Lower lobe of right lung (tissue), 2 donors: ENCODE measurements at places on chromosomes 2 and 18.

DNA sequence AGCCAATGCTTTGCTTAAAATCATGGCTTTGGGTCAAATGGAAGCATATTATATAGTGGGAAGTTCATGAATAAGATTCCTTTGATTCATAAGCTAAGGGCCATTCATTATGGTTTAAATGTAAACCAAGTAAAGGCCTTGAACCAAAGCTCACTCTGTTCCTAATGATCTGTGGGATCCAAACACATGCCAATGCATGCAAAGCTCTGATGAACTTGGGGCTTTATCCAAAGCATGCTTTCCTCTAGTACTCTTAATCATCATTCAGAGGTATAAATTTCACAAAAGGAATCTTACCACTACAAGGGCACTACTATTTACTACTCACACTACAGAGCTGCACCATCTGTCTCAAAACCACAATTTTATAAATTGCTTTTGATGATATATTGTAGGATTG, 102.8 kb upstream of the RBMS1 start:
- DNase-seq, result no peak

DNA sequence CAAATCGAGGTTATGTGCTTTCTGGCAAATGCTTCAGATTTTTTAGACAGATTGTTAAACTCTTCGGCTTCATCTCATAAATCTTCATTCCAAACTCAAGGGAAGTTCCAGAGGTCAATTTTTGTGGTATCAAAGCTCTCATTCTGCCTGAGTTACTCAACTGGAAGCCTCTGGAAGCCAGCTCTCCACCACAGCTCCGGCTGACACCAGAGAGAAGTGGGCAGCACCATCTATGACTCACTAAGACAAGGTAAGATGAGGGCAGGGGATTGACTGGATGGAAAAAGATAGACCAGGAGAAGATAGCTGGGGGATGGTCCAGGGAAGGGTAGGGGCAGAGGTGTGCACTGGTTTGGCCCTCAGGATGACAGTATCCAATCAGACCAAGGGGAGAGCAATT, 137.3 kb upstream of the HNRNPA3 start:
- DNase-seq, result no peak

GRCh38 chr2:173157676-173158293, 82.1 kb downstream of the MAP3K20 start:
- no peak for DNase-seq

DNA sequence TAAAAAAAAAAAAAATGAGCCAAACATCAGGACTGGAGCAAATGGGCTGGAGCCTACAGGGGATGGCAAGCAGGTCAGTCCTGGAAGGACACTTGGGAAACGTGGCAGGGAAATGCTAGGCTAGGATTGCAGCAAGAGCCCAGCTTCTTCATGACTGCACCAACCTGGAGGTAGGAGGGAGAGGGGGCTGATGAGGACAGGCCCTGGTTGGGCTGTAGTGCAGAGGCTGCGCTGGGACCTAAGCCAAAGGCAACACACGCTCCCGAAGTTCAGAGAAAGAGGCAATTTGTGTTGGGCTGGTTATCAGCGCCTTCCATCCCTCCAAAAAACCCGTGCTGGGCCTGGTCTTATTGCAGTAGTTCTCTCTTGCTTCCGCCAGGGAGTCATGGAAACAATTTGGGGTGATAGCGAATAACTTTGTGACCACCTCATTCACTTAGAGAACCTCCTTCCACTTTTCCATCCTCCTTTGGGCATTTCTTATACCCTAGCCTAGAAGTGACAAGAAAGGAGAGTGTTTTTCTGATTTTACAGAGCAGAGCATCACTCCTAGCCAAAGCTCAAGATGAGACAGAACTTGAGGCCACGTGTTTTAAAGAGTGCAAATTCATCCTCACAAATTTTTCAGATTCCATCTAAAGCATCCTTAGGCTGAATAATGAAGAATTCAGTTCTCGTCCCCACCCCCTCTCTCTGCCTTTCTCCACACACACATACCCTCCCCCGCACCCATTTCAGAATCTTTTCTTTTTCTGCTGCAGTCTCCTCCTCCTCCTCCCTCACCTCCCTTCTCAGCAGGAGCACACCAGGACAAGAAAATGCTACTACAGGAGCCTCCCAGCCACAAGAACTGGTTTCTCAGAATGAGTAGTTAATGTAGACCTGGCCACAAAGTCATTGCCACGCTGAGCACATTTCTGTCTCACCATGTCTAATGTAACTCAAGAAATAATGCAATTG, 82.5 kb upstream of the STPG4 start:
- DNase-seq, result no peak

GRCh38 chr2:152440049-152440448, 105.1 kb downstream of the FMNL2 start:
- no peak for DNase-seq

DNA sequence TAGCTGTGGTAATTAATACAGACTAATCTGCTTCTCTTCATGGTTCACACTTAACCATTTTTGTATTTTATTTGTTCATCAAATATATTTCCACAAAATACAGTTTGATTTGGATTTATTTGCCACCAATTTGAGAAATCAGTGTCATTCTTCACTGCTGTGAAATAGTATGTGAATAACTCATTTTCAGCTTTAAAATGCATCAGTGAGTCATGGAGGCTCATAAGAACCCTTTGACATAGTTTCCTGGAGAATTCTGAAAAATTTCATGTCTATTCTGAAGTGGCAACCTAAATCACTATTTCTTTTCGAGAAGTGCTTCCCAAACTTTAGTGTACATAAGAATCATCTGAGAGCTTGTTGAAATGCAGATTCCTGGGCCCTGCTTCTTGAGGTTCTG, 1026.7 kb upstream of the ACVR2A start:
- DNase-seq, result no peak

DNA sequence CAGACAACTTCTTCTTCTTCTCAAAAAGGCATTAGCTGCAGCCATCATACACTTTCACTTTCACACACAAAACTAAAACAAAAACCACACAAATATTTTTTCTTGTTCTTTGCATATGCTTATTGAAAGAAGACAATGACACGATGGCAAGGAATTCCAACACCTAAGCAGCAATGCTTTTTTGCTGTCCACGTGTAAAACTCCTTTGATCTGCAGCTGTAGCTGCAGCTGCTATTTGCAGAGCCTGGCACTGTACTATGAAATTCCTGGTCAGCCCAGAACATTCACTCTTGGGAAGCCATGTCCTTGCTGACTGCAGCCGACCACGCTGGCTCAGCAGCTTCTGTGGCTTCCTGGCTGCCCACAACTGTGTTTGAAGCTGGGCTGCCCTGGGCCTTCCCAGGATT, 316.2 kb downstream of the CDH2 start:
- no peak for DNase-seq

GRCh38 chr2:27202854-27203253, 9.0 kb upstream of the ATRAID start:
- DNase-seq, result no peak

DNA sequence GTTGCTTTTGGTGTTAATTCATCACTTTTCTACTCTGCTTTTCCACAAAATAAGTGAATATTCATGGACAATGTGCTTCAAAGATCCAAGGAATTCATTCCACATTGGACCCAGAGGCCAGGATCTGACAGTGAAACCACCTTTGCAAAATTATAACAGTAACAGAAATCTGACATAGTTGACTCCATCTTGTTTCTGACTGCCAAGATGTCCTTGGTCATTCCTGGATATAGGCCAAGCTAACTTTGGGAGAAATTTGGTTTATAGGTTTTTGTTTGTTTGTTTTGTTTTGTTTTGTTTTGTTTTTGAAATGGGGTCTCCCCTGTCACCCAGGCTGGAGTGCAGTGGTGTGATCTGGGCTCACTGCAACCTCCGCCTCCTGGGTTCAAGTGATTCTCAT, 10.3 kb downstream of the MPPE1 start:
- no peak for DNase-seq

DNA sequence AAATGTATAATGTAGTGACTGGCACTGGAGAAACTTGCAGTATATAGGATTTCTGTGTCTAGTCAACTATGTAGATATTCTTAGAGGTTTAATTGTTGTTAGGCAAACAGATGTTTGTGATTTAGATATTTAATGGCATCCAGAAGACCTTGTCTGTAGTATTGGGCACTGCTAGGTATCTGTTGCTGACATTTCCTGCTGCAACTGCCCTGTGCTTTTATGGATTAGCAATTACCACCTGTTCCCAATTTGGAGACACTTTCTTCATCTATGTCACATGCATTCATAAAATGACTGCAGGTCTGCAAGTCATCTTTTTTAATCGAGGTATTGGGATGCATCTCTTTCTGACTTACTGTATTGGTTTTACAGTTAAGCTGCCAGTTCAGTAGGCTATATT, 71.3 kb downstream of the ITGA4 start:
- no peak for DNase-seq

- DNase-seq, result no peak
Measured at GRCh38 chr18:43870626-43871025, 593.3 kb upstream of the SYT4 start.

- no peak for DNase-seq
Measured at GRCh38 chr2:167944825-167945659, 302.4 kb downstream of the STK39 start.

GRCh38 chr2:39805936-39806608, 27.0 kb upstream of the THUMPD2 start:
- DNase-seq, result no peak

DNA sequence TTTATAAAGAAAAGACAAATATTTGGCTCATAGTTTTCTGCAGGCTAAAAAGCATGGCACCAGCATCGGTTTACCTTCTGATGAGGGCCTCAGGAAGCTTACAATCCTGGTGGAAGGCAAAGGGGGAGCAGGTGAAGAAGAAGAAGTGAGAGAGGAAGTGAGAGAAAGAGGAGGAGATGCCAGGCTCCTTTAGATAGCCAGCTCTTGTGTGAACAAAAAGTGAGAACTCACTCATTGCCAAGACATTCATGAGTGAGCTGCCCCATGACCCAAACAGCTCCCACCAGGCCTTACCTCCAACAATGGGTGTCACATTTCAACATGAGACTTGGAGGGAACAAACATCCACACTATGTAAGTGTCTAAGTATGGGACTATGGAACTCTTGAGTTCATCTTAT, 14.3 kb downstream of the CCDC150 start:
- no peak for DNase-seq

GRCh38 chr18:6355789-6356589, 58.7 kb downstream of the L3MBTL4 start:
- DNase-seq, result no peak

DNA sequence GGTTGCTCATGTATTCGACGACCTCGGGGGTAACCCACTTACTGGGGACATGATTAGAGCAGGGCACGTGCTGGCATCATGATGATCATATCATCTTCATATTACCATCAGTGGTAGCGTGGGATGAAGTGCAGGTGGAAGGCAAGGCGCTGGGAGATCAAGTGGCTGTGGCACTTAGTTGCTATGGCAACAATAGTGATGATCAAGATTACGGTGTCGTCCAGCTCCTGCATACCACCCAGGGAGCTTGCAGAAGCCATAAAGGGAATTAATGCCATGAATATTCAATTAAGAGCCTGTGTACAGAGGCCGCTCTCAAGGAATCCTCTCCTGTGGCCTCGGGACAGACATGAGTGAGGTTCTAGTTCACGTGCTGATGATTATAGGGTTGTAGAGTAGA, 237.2 kb upstream of the COPS8 start:
- DNase-seq, result no peak

DNA sequence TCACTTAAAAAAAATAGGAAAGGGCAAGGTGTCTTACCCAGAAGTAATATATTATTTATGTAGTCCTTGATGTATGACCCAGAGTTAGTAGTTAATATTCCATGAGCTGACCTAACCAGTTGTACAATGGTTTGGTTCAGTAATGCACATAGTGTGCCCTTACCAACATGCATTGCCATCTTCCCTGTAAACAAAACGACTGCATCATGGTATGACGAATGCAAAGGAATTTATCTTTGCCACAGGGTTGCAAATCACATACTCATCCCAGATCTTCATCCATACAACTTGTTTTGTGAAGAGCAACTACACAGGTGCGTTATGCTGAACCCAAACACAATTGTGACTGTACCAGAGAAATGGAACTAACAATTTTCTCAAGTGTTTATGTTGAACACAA, 68.9 kb upstream of the ZSWIM2 start:
- no peak for DNase-seq

- no peak for DNase-seq
Measured at GRCh38 chr2:190783513-190784263, 96.9 kb upstream of the GLS start.

DNA sequence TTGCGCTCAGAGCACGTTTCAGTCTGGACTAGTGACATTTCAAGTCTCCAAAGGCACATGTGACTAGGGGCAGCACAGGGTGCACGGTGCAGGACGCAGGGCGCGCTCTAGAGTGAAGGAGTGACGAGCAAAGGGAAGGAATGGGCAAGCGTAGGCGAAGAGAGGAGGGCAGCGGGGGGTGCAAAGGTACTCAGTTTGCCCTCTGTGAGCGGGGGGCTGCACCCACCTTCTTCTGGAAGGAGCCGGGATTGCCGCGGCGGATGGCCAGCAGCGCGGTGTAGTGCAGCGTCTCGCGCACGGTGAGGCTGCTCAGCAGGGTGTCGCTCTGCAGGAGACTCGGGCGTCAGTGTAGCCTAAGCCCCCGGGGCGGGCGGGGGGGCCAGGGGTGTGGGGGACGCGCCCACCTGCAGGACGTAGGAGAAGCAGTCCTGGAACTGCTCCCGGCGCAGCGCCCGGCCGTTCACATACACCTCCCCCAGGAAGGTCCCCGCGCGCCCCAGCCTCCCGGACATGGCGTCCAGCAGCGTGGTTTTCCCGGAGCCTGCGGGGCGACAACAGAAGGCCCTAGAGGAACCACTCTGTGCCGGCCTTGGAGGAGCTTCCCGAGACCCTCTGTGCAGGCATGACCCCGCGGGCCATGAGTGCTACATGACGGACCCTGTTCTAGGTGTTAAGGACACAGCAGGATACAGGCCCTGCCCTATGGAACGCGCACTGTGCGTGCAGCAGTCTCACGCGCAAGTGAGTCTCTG, 6.9 kb downstream of the ABCG5 start:
- no peak for DNase-seq

DNA sequence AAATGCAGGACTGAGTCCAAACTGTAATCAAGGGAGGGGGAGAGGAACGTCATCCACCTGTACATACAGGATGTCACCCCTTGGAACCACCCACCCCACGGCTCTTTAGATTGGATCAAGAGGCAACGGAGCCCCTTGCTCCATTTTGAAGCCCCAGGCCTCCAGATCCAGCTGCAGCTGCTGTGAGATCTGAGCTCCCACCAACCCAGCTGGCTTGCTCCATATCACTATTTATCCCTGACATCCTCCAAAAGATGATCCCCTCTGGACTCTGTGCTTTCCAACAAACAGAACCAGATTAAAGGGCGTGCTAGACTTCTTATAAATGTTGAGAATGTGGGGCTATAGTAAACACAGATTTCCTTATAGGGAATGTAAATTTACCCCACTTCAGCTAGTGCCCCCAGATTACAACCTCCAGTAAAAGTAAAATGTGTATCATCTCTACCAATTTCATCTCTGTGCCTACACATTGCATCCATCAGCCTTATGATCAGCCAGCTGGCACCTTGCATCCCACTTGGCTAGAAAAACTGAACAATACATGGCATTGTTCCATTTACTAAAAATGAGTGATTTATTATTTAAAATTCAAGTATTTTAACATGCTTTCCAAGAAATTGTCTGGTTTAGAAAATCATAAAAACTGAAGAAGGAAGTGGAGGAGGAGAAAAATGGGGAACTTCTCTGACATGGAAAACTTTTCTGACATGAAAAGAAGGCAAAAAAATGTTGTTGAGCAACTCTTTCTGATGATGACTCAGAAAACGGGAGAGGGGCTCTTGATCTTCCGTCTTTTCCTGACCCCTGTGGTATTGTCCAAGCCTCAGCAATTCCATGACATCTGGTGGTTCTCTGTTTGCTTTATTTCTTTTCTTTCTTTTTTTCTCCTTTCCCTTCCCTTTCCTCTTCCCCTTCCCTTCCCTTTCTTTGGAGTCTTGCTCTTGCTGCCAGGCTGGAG, 262.6 kb upstream of the THUMPD2 start:
- no peak for DNase-seq

GRCh38 chr2:137187216-137187615, 421.9 kb downstream of the THSD7B start:
- DNase-seq, result no peak
